ENCODE measurements at places on chromosomes 11 and 22.

DNA sequence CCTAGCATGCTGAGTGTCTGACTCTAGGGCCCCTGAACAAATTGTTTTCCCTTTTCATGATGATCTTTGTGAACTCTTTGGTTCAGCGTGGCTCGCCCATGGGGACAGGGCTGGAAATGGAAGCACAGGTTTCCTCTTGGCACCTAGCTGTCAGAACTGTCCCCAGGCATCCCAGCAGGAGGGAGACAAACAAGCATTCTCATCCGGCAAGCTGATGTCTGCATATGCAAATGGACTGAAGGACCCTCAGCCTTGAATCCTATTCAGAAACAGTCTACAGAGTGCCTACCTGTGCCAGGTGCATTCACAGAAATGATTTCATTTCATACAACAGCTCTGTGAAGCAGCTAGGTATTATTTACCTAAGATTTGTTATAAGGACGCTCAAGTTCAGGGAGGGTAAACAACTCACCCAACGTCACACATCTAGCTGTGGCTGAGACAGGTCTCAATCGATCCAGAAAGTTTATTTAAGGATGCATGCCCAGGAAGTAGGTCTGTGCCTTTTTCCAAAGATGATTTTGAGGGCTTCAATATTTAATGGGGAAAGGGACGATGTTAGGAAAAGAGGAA, 176.4 kb downstream of the KIRREL3 start:
- DNase-seq = no peak

DNA sequence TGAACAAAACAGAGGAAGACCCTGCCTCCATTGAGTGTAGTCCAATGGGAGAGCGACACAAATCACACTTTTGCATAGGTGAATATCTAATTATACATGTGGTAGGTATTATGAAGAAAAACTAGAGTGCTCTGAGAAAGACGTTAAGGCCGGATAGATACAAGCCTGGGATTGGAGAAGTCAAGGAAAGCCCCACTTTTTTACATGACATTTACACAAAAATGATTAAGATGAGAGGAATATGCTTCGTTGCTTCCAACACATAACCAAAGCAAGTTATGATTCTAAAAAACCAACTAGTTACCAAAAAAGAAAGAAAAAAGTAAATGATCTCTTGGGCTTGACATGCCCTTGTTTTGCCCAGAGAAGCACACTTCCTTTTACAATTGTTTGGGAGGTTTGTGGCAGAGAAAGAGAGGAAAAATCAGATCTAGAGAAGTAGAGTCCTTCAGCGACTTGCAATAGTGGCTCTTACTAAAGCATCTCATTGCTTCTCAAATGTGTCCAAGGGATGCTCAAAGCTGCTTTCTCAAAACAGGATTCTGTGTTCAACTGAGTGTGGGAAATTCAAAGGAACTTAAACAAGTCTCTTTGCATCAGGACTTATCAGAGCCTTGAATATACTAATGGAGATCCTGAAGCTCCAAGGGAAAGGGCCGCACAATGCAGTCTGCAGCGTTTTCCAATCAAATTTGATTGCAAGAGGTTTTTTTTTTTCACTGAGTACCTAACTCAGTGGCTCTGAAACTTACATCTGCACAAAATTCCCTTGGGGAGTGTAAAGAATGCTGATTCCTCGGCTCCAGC, 38.8 kb downstream of the FLI1 start:
- DNase-seq = no peak

DNA sequence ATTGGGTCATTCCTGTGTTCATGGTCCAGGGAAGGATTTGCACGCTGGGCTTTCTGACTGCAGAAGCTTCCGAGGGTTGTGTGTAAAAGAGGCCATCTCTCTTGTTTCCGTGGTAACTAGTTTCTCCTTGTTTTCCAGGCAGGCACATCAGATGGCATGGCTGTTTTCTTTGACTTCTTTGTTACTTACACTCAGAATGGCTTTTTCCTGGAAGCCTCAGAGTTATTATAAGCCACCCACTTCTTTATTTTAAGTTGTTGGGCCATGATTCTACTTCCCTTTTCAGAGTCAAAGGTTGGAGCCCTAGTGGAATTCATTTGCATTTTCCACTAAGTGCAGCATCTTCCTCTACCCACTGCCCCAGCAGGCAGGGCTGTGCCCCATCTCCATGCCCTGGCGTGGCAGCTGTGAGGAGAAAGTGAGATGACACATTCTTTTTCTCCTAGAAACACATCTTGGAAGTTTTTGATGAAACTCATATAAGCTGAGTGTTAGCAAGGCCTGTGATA, 94.9 kb downstream of the PRR5L start:
- DNase-seq = no peak

GRCh38 chr22:47552541-47553205, 790.2 kb downstream of the TBC1D22A start:
- DNase-seq = no peak

GRCh38 chr11:67373648-67374570, 511 bp upstream of the CLCF1 start:
- peak; percentile 36 for DNase-seq

GRCh38 chr11:69104856-69105395, 50.8 kb upstream of the SMIM38 start:
- DNase-seq = no peak

DNA sequence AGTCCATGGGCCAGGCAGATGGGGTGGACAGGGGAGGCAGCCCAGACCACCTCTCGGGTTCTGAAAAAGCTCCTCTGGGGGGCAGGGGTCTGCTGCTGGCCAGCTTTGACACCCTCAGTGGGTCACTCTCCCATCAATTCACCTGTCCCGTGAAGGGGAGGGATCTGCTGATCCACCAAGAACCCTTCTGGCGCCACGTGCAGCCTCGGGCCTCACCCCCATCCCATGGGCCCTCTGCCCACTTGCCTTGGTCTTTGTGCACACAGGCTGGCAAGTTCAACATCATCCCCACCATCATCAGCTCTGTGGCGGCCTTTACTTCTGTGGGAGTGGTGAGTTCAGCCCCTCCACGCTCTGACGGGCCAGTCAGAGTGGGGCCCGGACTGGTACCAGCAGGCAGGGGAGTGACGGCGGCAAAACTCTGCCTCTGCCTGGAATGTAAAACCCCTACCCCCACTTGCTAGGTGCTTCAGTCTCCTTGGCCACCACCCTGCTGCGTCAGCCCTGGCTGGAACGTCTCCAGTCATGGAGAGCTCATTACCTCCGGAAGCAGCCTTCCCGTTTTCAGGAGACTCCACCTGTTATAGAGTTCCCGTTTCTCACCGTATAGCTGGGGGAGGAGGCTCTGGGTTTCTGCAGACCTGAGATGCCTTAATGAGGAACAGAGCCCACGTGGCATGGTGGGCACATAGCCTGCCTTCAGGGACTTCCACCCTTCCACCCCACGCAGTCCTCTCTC, 12.7 kb downstream of the PRG3 start:
- no peak for DNase-seq

DNA sequence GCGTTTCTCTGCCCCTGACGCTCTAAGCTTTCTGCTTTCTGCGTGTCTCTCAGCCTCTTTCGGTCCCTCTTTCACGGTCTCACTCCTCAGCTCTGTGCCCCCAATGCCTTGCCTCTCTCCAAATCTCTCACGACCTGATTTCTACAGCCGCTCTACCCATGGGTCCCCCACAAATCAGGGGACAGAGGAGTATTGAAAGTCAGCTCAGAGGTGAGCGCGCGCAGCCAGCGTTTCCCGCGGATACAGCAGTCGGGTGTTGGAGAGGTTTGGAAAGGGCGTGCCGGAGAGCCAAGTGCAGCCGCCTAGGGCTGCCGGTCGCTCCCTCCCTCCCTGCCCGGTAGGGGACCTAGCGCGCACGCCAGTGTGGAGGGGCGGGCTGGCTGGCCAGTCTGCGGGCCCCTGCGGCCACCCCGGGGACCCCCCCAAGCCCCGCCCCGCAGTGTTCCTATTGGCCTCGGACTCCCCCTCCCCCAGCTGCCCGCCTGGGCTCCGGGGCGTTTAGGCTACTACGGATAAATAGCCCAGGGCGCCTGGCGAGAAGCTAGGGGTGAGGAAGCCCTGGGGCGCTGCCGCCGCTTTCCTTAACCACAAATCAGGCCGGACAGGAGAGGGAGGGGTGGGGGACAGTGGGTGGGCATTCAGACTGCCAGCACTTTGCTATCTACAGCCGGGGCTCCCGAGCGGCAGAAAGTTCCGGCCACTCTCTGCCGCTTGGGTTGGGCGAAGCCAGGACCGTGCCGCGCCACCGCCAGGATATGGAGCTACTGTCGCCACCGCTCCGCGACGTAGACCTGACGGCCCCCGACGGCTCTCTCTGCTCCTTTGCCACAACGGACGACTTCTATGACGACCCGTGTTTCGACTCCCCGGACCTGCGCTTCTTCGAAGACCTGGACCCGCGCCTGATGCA, at the start of gene MYOD1:
TSS of gene MYOD1 (plus strand) at position 544 of the 910 bp plus-strand sequence. CDS start at position 756, 212 bp downstream.
- no peak for DNase-seq

Data from stimulated activated CD4-positive, alpha-beta T cell treated with anti-CD3 and anti-CD28 coated beads, Interleukin-15, amount 100 ng/mL, for 1 hour (primary cell).